ENCODE measurements at places on chromosomes 4 and X.

- peak; percentile 4 for DNase-seq
These were observed 332.4 kb downstream of the SLC7A11 start for GRCh38 chr4:137909529-137910309.

DNA sequence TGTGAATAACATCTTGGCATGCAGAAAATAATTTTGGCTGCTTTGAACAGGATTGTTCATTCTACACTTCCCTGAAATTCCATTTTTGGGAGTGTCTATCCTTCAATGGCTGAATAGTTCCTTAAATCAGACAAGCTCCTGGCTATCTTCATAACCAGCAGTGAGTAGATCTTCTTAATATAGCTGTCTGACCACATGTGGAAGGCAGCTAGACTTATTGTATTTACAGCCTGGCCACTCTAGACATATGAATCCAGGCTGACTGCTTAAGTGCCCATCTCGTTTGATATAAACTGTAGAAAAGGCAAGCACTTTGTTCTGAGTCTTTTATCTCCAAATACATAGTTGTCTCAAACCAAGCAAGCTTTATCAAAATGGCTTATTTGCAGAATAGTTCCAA lies 40.0 kb downstream of the PWWP3B start:
- no peak for DNase-seq

DNA sequence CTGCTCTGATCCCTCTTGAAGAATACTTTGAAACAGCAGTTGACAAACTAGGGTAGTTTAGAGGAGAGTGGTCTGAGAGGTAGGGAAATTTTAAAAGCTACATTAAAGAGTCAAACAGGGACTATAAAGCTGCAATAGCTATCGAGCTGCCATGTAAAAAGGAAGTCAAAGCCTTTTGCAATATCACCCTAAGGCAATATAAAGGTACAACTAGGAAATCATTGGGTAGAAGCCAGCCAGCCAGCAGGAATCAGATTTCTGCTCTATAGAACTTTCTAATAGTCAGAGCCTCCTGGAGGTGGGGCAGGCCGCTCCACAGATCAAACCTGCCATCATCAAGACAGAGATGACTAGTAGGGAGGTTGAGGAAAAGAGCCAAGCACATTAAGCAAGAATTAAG lies 15.2 kb upstream of the PHOX2B start:
- DNase-seq, result no peak

GRCh38 chr4:124936427-124936826 lies 223.9 kb upstream of the ANKRD50 start:
- no peak for DNase-seq

- no peak for DNase-seq
These were observed 602 bp upstream of the SCARB2 start for GRCh38 chr4:76214177-76214675.

GRCh38 chr4:159191989-159192388 lies 89.1 kb downstream of the RAPGEF2 start:
- peak; percentile 72 for DNase-seq

- DNase-seq, result no peak
These were observed 133.0 kb downstream of the SHROOM4 start for GRCh38 chrX:50680990-50681389.

- no peak for DNase-seq
These were observed 1.6 kb downstream of the ZCCHC12 start for GRCh38 chrX:118825227-118825626.

GRCh38 chr4:27248829-27249228 lies 388.2 kb downstream of the STIM2 start:
- DNase-seq, result peak; percentile 56

GRCh38 chr4:38210396-38211114 lies 250.4 kb downstream of the PTTG2 start:
- peak; percentile 19 for DNase-seq
